ENCODE measurements at places on chromosomes 4 and X.

DNA sequence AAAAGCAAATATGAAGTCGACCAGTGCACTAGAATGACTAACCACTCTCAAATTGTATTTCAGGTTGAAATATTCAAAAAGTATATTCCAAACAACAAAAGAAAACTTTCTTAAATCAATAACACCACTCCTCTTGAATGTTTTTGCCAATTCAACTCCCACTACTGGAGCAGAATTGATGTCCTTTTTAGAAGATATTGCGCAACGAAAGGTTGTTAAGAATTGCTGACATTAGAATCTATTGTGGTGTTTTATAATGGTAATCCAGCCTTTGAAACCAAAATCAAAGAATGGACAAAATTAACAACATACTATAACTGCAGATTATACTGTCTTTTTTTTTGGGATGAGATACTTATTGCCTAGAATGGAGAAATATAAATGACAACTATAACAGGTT lies 331.3 kb downstream of the GRXCR1 start:
- no peak for DNase-seq

- DNase-seq: no peak
Measured at GRCh38 chr4:76607266-76607799, 172.3 kb downstream of the SHROOM3 start.

- DNase-seq: no peak
Measured at GRCh38 chr4:71334465-71334882, 4.3 kb upstream of the SLC4A4 start.

GRCh38 chr4:43238585-43238984 lies 346.1 kb downstream of the GRXCR1 start:
- no peak for DNase-seq

- peak; percentile 72 for DNase-seq
Measured at GRCh38 chr4:163484906-163485305, 9.6 kb upstream of the TMA16 start.

DNA sequence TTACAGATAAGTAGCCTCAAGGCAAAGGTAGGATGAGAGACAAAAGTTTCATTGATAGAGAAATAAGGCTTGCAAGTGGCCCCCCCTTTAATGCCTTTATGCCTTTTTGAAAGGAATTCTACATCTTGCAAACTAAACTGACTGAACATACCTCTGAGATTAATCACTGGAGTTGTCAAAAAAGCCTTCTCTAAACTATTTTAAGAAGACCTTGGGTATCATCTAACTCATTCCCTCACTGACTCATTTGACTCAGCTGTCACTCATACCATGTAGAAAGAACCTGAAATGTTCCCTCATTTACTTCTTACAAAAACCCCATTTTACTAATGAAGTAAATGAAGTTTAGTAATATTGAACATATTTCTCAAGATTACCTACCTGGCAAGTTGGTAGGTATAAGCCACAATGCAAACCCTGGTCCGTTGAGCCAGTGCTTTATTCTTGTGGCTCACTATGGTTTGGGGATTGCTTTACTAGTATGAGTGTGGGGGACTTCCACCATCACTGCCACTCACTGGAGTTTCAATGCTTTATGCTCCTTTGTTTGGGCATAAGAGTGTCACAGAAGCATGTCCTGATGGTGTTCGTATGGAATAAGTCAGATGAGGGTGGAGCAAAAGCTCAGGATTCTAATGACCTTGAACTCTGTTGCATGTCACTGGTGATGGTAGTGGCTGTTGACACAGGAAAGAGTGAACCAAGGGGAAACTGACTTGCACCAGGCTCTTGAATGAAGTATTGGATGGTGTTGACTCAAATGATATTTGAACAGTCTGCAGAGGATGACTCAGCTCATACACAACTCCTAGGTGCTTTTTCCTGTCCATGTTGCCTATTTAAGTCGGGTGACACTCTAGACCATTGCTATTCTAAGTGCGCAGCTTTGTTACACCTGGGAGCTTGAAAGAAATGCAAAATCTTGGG lies 305.5 kb upstream of the EMCN start:
- no peak for DNase-seq

DNA sequence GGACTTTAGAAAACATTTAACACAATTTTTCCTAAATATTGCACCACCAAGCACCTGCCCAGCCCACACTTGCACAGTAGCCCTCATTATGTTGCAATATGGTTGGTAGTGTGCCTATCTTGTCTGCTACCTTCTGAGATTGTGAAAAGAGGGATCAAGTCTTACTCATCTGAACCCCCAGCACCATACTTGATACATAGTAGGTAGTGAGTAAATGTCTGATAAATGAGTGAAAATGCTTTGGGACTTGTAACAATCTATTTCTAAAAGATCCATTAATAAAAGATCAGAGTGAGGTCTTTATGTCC lies 118.4 kb upstream of the MED14 start:
- no peak for DNase-seq

DNA sequence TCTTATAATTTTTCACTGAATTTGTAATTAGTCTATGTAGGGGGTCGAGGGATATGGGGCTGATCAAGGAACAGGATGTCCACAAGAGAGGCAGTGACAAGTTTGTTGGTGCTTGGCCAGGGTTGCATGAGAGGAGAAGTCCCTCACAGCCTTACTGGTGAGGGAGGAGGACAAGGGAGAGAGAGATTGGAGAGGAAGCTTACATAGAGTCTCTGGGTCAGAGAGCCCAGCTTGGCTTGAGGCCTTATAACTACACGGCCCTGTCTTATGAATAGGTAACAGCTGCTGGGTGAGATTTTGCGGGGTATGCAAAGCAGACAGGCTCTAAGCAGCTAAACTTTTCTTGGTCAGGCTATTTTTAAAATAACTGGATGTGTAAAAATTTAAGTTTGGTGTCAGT lies 37.9 kb upstream of the OTUD4 start:
- no peak for DNase-seq

- DNase-seq: no peak
Measured at GRCh38 chr4:174523025-174523693, 871 bp upstream of the HPGD start.

DNA sequence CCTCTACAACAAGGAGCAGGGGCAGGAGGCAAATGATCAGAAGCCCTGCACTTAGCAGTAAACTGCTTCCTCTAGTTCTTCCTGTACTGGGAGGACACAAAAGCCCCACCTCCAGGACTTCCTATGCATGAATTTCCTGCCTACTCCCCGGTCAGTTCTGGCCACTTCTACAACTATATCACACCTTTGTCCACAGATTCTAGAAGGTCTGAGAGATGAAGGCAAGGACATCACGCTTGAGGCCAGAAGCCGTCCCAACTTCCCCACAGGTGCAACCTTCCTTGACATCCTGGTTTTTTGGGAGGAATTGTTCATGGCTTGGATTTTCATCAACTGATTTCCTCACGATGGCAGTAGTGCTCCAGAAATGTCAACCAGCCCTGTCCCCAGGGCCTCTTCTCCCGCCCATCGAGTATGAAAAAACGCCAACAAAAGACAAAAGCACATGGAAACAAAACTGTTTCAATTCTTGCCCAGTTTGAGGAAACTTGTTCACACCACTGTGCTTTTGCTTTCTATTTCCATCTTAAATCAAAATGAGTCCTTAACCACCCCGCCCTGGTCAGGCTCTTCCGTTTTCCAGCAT lies 206.5 kb upstream of the STK26 start:
- no peak for DNase-seq
